ENCODE measurements at places on chromosomes 3 and 15.

DNA sequence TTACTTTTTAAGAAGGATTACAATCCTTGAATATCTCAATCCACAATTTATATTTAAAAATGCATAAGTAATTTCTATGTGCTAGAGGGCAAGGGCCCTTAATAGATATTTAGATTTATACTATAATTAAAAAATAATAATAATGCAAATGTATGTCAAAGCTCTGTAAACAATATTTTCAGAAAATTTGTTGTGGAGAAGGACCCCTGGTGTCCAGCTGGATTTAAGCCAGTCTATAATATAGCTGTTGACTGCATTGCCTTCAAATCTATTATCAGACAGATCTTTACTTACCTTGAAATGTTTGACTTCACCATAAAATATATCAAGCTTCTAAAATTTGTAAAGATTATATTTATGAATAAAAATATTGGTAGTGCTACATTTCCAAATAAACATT lies 65.6 kb downstream of the ZBTB20 start:
- no peak for DNase-seq
- no peak overlapping the region for H3K4me3 ChIP-seq
- H3K27me3 ChIP-seq, result no peaks in the 10 kb centered on the region
- no peak overlapping the region for H3K27ac ChIP-seq
- H3K4me1 ChIP-seq, result no peaks in the 10 kb centered on the region

GRCh38 chr3:69271098-69271497 lies 114.8 kb downstream of the FRMD4B start:
- no peak overlapping the region for H3K4me3 ChIP-seq
- H3K36me3 ChIP-seq, result no peaks in the 10 kb centered on the region
- H3K27ac ChIP-seq, result no peak overlapping the region

DNA sequence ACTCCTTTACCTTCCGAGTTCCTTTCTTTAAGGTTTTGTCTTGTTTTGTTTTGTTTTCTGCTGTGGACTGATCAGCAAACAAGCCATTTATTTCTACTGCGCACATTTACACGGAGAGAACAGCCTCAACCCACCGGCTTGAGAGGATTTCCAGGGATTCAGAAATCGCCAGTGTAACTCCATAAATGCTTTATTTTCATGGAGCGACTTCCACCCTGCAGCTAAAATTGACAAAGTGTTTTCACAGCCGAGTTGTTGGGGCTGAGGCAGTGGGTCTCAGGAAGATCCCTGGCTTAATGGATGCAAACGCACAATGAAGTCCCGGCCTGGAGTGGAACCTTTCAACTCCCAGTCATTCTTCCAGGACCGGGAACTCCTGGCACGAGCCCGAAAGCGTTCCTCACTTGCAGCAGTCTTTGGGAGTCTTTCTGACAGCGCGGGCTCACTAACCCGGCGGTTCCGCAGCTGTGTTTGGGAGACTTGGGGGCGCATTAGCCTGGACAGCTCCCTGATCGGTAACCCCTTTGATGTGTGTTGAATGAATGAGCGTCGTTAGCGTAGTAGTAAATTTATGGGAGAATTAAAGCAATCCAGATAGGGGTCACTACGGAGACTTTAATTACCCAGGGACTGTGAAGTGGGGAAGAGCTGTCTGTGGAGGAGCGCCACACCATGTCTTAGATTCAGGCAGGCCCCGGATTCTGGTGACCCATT lies 785 bp upstream of the MYRIP start:
- peaks cover 6% of the 10 kb centered on the region for H3K27me3 ChIP-seq
- H3K27ac ChIP-seq, result peak overlapping the region; percentile 53
- peak overlapping the region; percentile 4 for H3K4me3 ChIP-seq
- no peaks in the 10 kb centered on the region for H3K36me3 ChIP-seq
- no peak for DNase-seq

DNA sequence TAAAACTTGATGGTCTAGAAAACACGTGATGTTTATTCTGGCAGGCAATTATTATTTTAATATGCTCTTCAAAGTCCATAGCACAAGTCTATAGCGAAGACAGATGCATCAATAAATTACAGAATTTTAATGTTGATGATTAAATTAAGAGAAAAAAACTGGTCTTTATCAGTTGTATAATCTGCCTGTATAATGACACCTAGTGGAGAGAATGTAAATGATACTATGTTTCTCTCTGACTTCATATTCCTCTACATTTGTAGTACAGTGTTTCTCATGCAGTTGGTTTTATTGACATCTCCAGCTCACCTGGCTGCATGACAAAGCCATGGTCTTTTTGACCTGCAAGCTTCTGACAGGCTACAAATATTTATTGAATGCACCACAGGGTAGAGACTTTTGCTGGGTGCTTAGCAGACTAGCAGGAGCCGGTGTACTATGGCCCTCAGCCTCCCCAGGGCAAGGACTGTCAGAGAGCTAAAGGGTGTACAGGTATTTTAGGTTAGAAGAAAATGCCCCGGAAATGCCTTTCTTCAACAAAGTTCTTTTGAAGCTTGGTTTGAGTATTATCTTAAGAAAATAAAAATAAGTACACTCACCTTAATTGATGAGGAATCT lies 289.9 kb downstream of the GAP43 start:
- no peak for DNase-seq
- no peak overlapping the region for H3K4me3 ChIP-seq
- no peaks in the 10 kb centered on the region for H3K27me3 ChIP-seq
- no peak overlapping the region for H3K27ac ChIP-seq

DNA sequence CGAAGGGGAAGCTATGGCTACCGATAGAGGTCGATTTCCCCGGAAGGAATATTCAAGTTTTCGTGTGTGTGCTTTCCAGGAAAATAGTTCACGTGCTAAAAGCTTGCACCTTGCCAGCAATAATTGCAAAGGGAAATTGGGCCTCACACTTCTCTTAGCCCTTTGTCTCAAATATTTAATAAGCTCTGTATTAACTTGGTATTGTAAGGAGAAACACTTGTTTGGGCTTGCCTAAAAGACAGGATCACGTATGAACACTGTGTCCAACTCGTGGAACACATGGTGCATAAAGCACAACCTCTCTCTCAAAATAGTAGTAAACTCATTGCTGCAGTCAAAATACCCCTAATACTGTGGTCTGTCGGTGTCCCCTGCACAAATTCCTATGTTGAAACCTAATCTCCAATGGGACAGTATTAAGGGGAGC lies 352 bp upstream of the TMF1 start:
- no peak for DNase-seq
- H3K27me3 ChIP-seq, result no peaks in the 10 kb centered on the region
- peak overlapping the region; percentile 96 for H3K4me3 ChIP-seq
- H3K4me1 ChIP-seq, result peaks cover 30% of the 10 kb centered on the region
- peak overlapping the region; percentile 98 for H3K27ac ChIP-seq

GRCh38 chr15:74889883-74890664 lies at the start of gene MPI:
MPI (plus strand) TSS chr15:74890042; CDS start chr15:74890074, 32 bp downstream.
- no peaks in the 10 kb centered on the region for H3K36me3 ChIP-seq
- peak within 1 kb of the TSS; percentile 95 for H3K4me3 ChIP-seq
- DNase-seq, result peak; percentile 97

- peaks cover 12% of the 10 kb centered on the region for H3K27me3 ChIP-seq
- no peak for DNase-seq
- peaks cover 35% of the 10 kb centered on the region for H3K4me1 ChIP-seq
- H3K27ac ChIP-seq, result no peak overlapping the region
Observed at GRCh38 chr3:48185129-48185528, 3.1 kb downstream of the CDC25A start.

- H3K36me3 ChIP-seq, result peaks cover 10% of the 10 kb centered on the region
- DNase-seq, result no peak
- H3K27me3 ChIP-seq, result no peaks in the 10 kb centered on the region
- no peaks in the 10 kb centered on the region for H3K4me1 ChIP-seq
- no peak overlapping the region for H3K27ac ChIP-seq
Observed at GRCh38 chr3:88082854-88083253, 23.8 kb downstream of the ZNF654 start.

GRCh38 chr15:34644851-34645250 lies 61.4 kb upstream of the GOLGA8B start:
- no peak overlapping the region for H3K27ac ChIP-seq
- no peak for DNase-seq
- H3K4me3 ChIP-seq, result no peak overlapping the region
- no peaks in the 10 kb centered on the region for H3K4me1 ChIP-seq
- no peaks in the 10 kb centered on the region for H3K36me3 ChIP-seq

DNA sequence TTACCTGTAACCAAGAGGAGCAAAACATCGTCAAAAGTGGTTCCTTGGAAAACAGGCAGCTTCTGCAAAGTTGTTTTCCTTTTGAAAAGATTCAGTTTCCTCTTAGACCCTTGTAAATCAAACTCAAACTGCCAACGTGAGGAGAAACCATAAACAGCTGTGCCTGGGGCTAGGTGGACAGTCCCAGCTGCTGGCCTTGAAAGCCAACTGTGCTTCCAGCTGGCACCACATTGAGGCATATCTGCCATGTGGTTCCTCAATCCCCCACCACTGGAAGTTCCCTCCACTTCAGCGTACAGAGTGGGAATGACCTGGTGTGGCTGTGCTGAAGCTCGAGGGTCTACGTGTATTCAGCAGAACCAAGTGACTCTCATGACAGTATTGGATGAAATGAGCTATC lies 40.9 kb downstream of the HRH1 start:
- peaks cover 13% of the 10 kb centered on the region for H3K4me1 ChIP-seq
- no peak for DNase-seq
- H3K27me3 ChIP-seq, result no peaks in the 10 kb centered on the region
- H3K4me3 ChIP-seq, result no peak overlapping the region

GRCh38 chr3:189365609-189366564 lies 194.1 kb downstream of the TPRG1 start:
- no peaks in the 10 kb centered on the region for H3K36me3 ChIP-seq
- no peak for DNase-seq
- H3K27me3 ChIP-seq, result no peaks in the 10 kb centered on the region
- no peak overlapping the region for H3K27ac ChIP-seq
- H3K4me3 ChIP-seq, result no peak overlapping the region

- H3K4me3 ChIP-seq, result no peak overlapping the region
- DNase-seq, result no peak
- no peak overlapping the region for H3K27ac ChIP-seq
- H3K36me3 ChIP-seq, result no peaks in the 10 kb centered on the region
- H3K27me3 ChIP-seq, result no peaks in the 10 kb centered on the region
Observed at GRCh38 chr3:103295974-103296570, 861.3 kb downstream of the ZPLD1 start.

DNA sequence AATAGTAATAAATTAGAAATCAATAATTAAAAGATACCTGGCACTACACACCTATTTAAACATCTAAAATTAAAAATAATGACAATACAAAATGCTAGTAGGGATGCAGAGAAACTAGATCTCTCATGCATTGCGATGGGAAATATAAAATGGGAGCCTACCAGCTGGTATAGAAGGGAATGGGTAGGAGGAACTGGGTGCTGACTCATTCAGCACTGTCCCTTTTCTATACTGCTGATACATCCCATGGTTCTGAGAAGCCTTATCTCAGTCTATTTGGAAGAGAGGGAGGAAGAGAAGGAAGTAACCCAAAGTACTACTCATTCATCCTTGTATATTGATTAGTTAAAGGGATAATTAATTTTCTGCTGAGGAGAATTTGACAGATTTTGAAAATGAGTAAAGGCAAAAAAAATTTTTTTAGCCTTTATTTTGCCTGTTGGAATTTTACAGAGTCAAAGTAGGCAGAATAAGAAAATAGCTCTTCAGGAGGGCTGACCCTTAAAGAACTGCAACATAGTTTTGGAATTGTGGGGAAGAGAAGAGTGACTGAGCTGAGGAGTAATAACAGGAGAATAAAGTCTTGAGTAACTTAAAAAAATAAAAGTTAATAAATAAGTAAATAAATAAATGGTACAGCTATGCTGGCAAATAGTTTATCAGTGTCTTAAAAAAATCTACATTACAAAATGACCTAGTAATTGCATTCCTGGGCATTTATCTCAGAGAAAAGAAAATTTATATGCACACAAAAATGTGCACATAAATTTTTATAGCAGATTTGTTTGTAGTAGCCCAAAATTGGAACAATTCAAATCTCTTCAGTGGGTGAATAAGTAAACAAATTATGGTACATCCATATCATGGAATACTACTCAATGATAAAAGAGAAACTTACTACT lies 15.3 kb upstream of the BHLHE40 start:
- H3K4me1 ChIP-seq, result peaks cover 7% of the 10 kb centered on the region
- no peak overlapping the region for H3K27ac ChIP-seq

GRCh38 chr15:61916104-61916503 lies 144.1 kb downstream of the VPS13C start:
- DNase-seq, result no peak
- H3K27me3 ChIP-seq, result no peaks in the 10 kb centered on the region
- H3K4me1 ChIP-seq, result no peaks in the 10 kb centered on the region
- no peak overlapping the region for H3K27ac ChIP-seq

- peaks cover 96% of the 10 kb centered on the region for H3K27me3 ChIP-seq
- H3K27ac ChIP-seq, result no peak overlapping the region
- DNase-seq, result peak; percentile 72
- peak overlapping the region; percentile 4 for H3K4me3 ChIP-seq
- no peaks in the 10 kb centered on the region for H3K36me3 ChIP-seq
Observed at GRCh38 chr3:137770835-137771399, 6.8 kb downstream of the SOX14 start.

DNA sequence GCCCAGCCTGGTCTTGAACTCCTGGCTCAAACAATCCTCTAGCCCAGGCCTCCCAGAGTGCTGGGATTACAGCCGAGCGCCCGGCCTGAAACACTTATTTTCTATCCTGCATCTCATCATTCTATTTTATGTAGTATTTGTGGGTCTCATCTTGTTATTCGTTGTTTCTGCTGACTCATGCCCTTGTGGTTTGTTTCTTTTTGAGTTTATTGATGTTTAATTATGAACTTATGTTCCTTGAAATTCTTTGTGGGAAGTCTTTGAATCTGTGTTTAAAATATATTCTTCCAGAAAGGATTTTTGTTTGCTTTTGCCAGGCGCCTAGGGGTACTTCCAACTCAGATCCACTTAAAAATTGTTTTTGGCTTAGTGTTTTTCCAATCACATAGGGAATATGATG lies 78.3 kb upstream of the C15orf39 start:
- H3K36me3 ChIP-seq, result no peaks in the 10 kb centered on the region
- H3K4me3 ChIP-seq, result no peak overlapping the region
- H3K4me1 ChIP-seq, result peaks cover 3% of the 10 kb centered on the region
- no peaks in the 10 kb centered on the region for H3K27me3 ChIP-seq

- no peak overlapping the region for H3K4me3 ChIP-seq
- no peak overlapping the region for H3K27ac ChIP-seq
- H3K27me3 ChIP-seq, result no peaks in the 10 kb centered on the region
- no peak for DNase-seq
- peaks cover 8% of the 10 kb centered on the region for H3K4me1 ChIP-seq
- H3K36me3 ChIP-seq, result no peaks in the 10 kb centered on the region
Observed at GRCh38 chr15:71781965-71782265, 28.4 kb upstream of the NR2E3 start.

GRCh38 chr3:194340757-194341400 lies 10.2 kb downstream of the CPN2 start:
- DNase-seq, result no peak
- H3K36me3 ChIP-seq, result no peaks in the 10 kb centered on the region
- peaks cover 50% of the 10 kb centered on the region for H3K27me3 ChIP-seq

All from spleen (tissue), 13 donors.